Anterior cingulate cortex (tissue), 58 donors: ENCODE measurements at places on chromosomes 1 and 21.

GRCh38 chr1:67142931-67143330, 8.2 kb upstream of the C1orf141 start:
- DNase-seq, result no peak

GRCh38 chr1:85629532-85629920, 49.0 kb downstream of the CCN1 start:
- DNase-seq, result no peak

GRCh38 chr1:32411261-32411660, 17.0 kb upstream of the BSDC1 start:
- no peak for DNase-seq

- no peak for DNase-seq
These were observed 10.2 kb downstream of the AADACL4 start for GRCh38 chr1:12654004-12654567.

DNA sequence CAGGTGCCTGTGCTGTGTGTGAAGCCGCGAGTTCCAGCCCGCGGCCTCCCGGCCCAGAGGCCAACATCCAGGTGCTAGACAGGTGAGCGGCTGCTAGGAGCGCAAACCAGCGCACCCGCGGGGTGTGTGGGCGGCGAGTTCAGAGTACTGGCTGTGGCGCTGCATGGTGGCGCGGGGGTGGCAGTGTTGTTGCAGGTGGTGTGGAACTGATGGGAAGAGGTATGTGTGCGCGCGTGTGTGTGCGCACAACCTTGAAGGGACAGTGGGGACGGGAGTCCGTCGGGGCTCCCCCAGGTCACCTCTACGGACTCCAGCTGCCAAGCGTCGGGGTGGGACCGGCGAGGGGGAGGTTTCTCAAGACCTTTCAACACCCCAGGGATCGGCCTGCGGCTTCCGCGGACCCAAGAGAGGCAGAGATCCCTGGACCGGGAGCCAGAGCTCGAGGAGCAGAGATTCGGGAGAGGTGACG, 433 bp upstream of the DMBX1 start:
- no peak for DNase-seq

DNA sequence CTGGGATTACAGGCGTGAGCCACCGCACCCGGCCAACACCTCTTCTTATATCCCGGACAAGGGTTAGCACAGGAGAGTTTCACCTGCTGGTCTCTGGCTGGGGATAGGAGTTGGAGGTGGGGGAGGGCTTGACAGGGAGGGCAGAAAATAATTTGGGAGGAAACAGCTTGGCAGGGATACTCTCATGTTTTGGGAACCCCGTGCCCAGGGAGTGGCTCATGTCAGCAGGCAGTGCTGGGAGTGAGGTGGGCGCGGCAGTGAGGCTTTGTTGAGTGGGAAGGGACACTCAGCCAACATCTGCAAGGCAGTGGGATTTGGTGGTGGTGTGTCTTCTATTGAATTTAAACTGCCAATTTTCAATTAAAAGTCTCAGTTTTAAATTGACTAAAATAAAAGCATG, 1.1 kb upstream of the THEM5 start:
- DNase-seq, result no peak

DNA sequence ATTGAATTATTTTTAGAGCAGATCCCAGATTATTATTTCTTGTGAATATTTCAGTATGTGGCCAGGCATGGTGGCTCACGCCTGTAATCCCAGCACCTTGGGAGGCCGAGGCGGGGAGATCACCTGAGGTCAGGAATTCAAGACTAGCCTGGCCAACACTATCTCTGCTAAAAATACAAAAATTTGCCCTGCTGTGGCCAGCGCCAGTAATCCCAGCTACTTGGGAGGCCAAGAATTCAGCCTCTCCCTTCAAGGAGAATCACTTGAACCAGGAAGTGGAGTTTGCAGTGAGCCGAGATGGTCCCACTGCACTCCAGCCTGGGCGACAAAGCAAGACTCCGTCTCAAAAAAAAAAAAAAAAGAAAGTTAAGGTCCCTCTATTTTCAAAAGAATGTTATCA, 4.3 kb downstream of the OSBPL9 start:
- DNase-seq, result no peak

DNA sequence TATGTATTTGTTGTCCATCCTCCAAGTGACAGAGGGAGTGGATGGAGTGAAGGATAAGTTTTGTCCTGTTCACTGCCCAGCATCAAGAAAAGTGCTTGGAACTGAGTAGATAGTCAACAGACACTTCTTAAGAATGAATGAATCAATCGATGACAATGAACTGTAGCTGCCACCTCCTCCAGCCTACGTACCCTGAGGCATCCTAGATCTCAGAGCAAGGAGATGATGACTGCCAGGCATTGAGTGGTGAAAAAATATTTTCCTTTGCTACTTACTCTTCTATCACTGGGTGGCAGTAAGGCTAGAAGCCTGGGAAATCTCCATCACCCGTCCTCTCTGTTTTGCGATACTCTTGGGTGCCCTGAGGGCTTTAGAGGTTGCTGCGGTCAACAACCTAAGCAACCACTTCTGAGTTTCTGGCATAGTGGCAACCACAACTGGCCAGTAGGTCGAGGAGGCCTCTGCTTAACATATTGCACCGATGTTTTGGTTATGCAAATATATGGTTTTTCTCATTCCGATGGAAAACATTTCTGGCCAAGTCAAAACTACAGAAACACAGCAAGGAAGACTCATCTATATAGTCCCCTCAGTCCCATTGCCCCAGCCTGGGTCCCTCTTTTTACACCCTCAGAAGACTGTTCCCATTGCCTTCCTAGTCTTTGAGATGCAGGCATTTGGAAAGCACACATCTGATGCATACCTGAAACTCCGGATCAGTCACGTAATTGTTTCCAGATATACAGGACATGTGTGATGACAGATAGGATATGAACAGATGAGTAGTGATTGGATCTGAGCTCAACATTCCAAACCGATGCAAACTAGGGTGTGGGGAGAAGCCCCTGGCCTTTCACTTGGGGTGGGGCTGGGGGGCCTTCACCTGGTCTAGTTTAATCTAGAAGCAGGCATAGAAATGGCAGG, 136.8 kb downstream of the RUNX1 start:
- no peak for DNase-seq

GRCh38 chr1:109050228-109050995, 8.5 kb upstream of the WDR47 start:
- no peak for DNase-seq

DNA sequence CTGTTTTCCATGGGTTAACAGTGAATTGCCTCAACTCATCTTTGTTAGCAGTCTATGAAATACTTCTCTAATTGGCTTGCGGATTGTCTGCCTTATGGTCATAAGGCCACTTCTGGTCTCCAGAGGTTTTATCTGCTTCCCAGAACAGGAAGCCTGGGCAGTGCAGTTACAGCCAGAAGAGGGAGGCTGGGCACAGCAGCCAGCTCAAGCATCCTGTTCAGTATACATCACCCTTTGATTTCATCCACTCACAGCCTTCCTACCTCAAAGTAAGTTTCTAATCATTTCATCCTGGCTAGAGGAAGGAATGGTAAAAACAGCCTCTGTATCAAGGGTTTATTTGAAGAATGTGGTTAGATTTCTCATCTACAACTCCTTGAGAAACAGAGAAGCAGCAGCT, 311.5 kb upstream of the DEPDC1 start:
- no peak for DNase-seq

GRCh38 chr1:205291596-205291995, 29.9 kb downstream of the NUAK2 start:
- no peak for DNase-seq

- DNase-seq, result no peak
These were observed 281.5 kb downstream of the NEGR1 start for GRCh38 chr1:72000809-72001208.

DNA sequence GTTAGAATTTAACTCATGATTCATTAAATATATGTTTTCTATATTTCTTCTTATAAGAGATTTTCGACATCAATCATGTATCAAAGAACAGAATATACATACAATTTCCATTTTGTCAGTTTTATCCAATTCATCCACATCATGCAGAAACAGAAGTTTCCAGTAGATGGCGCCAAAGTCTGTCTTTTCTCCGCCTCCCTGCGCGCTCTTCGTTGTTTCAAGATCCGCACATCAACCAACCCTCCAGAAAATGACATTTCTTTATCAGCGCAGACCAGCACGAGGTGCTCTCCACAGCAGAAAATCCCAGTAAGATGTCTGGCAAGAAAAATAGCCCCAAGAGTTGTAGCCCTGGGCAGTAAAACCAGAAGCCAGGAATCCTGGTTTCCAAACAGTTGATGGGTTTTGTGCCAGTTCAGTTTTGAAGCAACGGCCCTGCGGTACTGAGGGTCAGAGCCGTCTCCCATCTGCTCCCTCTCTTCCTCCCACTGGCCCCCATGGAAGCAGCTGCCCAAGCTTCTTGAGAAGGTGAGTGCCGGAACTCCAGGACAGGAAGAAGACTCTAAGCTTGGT, 38.6 kb upstream of the GPR137B start:
- no peak for DNase-seq

DNA sequence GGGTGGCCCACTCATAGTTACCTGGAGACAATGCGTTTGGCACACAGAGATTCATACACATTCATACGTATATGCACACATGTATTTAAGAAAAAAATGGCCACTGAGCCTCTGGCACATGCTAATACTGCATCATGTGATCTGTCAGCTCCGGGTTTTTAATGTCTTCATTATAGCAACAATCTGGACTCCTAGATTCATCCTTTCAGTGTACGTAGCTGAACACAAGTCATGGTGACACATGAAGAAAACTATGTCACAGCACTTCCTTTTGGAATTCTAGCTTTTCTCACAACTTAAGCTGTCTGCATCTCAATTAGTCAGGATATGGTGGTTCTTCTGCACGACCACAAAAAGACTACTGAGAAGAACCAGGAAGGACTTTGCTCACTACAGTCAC, 24.7 kb downstream of the HSF2BP start:
- no peak for DNase-seq

- DNase-seq, result no peak
These were observed 3.5 kb upstream of the NBL1 start for GRCh38 chr1:19640363-19641316.

DNA sequence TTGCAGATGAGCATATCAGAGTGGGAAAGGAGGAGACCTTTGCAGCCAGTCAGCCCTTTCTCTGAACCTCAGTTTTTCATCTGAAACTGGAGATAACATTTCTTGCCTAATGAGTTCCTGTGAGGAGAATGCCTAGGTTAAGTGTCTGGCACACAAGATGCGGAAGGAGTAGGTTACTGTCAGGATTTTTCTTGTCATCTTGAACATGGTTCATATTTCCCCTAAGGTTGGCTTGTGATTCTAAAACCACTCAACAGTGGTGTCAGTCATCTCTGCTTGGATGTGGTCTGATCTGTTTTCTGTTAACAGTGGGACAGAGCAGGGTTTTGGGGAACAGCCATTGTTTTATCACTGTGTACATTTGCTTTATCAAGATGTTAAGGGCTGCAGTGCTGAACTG, 70.6 kb downstream of the TGFB2 start:
- no peak for DNase-seq

- DNase-seq, result no peak
These were observed 6.2 kb downstream of the DNMT3L start for GRCh38 chr21:44255511-44255981.

GRCh38 chr1:159652506-159652905, 61.9 kb downstream of the CRP start:
- no peak for DNase-seq

GRCh38 chr1:79128722-79129121, 122.2 kb upstream of the ADGRL4 start:
- no peak for DNase-seq

DNA sequence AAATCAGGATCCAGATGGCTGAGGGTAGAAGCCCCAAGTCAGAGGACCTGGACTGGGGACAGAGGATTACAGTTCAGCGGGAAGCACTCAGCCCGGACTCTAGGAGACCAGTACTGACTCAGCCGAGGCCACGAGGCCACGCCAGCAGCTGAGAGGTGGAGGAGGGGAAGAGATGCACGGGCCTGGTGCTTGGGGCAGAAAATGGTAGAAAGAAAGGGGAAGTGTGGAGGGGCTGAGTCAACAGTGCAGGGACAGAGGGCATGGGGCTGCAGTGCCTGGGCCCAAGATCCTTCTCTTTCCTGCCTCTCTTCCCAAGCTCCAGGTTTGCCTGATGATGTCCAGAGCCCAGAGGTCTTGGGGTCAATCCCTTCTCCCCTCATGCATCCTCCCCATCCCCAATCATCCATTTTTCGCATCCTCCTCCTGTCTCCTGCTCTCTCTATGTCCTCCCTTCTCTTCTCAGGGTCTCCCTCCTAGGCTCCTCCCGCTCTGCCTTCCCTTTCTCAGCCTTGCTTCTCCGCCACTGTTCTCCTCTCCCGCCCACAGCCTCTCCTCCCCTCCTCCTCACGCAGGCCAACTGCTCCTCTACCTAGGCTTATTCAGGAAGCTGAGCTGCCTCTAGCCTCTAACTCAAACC, 7.7 kb downstream of the ARHGEF2 start:
- no peak for DNase-seq

GRCh38 chr1:24857507-24858133, 72.5 kb downstream of the RUNX3 start:
- no peak for DNase-seq

GRCh38 chr1:39230261-39231190, 26.0 kb downstream of the MACF1 start:
- DNase-seq, result no peak

GRCh38 chr1:186948535-186948934, 119.8 kb downstream of the PLA2G4A start:
- DNase-seq, result no peak
